ENCODE measurements at places on chromosomes 6 and 20.
A peak's percentile ranks its signal among the peaks of the same experiment; 100 is the strongest.

DNA sequence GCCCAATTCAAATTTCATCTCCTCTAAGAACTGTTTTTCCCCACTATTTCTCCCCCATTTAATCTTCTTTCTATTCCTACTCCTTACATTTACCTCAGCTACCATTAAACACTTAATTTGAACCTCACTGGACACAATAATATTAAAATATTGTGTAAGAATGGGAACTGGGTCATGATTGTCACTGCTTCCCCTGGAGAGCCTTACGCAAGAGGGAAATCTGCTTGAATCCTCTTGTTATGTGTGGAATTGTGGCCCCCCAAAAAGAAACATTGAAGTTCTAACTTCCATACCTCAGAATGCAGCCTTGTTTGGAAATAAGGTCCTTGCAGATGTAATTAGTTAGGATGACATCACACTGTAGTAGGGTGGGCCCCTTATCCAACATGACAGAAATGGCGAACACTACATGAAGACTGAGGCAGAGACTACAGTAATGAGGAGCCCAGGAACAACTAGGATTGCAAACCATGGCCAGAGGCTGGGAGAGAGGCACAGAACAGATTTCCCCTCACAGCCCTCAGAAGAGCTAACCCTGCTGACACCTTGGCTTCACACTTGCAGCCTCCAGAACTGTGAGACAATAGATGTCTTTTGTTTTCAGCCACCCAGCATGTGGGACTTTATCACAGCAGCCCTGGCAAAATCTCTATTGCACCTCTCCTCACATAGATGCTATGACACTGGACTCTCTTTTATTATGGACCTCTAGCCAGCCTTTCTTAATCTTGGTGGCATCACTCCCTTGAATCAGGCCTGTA is 29.9 kb downstream of the HIVEP2 start:
- no peak for DNase-seq

- DNase-seq, result no peak
These were observed 13.5 kb upstream of the BAG2 start for GRCh38 chr6:57158658-57159057.

DNA sequence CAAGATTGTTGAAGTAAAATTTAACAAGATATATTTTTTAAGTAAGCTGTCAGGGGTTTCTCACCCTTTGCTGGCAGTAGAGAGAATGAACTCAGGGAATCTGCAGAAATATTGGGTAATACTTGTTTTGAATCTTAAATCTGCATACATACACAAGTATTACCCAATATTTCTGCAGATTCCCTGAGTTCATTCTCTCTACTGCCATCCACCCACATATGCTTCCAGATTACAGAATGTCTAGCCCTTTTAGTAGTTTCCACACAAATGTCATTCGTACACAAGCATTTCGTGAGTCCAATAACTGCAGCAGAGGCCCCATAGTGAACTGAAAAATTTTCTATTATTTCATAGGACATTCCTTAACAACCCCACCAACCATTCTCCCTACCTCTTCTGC is 69.6 kb upstream of the TNFRSF21 start:
- no peak for DNase-seq

DNA sequence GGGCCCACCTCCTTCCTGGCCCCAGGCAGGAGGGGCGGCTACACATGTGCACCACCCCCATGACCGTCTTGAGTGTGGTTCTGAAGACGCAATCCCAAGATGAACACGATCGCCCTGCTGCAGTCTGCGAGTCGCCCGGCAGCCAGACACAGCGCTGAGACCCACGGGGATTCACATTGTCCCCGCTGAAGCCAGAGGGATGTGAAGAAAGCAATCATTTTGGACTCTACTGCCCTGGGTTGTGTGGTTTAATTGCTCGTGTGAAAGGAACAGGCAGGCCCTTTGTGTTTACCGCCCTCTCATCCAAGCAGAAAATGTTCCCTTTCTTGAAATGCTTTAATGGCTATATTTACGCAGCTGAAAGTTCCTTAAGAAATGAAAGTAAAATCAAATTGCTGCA is 279.5 kb downstream of the TAF4 start:
- DNase-seq, result no peak

DNA sequence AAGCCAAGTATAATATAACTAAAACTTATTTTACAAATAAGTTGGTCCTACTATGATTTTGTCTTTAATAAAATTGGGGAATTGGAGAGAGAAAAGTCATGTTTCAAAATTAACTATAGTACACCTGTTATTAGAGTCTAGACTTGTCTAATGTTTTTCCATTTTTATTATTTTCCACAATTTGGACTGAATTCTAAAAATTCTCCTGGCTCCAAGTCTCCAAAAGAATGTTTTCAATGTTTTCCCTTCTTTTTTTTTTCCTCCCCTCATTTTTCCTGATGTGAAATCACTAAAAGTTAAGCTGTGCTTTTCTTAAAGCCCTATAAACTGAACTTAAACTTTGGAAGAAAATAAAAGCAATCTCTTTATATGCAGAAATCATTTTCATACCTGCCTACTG is 11.3 kb downstream of the PTGIS start:
- DNase-seq, result no peak

DNA sequence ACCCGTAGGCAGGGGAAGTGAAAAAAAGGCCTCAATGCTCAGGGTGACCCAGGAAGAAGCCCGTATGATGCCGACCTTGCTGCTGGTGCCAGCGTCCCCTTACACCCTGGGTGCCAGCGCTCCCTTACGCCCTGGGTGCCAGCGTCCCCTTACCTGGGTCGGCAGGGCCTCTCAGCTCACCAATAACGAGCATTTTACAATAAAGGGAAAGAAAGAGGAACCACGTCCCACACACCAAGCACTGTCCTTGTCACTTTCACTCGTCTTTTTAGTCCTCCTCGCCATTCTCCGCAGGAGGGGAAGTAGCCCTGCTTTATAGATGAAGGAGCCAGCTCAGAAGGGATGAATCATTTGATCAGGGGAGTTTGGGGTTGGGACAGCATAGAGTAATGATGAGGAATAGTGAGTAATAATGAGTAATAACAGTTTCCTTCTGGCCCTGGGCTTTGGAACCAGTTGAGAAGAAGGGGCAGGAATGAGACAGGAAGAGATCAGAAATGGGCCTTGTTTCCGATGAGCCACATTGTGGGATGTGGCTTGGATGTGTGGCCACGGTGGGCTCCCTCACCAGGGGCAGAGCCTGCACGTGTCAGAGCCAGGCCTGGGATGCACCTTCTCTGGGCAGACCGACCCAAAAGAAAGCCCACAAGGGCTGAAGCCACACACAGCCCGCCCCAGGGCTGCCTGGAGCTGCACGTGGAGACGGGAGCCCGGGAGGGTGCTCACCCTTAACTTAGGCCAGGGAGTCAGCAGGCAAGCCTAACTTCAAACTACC is 75.7 kb downstream of the SYNJ2 start:
- peak; percentile 97 for DNase-seq

- no peak for DNase-seq
These were observed 50.3 kb upstream of the TXNDC5 start for GRCh38 chr6:7960848-7961247.
